ENCODE measurements at places on chromosomes 1 and 21. TPM values are rescaled to one million over a fixed set of nuclear protein-coding genes. Genes with fewer than 3 reads are reported as not detected.

KRTAP23-1 gene
- total RNA-seq: not detected

DYRK3 gene
- 15.8 TPM for total RNA-seq

OR2W3 gene
- 6.7 TPM for total RNA-seq

ARHGAP30 gene
- not detected for total RNA-seq

CD244 gene
- total RNA-seq: not detected

CLIC6 gene
- total RNA-seq: 3.1 TPM

ERG gene
- total RNA-seq: 1.8 TPM

MFAP2 gene
- total RNA-seq: 213 TPM

SLC45A3 gene
- total RNA-seq: 10.5 TPM

DPT gene
- total RNA-seq: 0.69 TPM

UBL4B gene
- total RNA-seq: not detected

VHLL gene
- not detected for total RNA-seq

TESK2 gene
- total RNA-seq: 0.91 TPM

YOD1 gene
- total RNA-seq: 7.0 TPM

C8A gene
- not detected for total RNA-seq

SUCO gene
- 26.8 TPM for total RNA-seq

LRRC38 gene
- total RNA-seq: not detected
